Stimulated activated CD4-positive, alpha-beta T cell treated with anti-CD3 and anti-CD28 coated beads, Interleukin-1b, Interleukin-23, amount 100 ng/mL, for 1 hour (primary cell): ENCODE measurements at places on chromosomes 5 and 9.
A peak's percentile ranks its signal among the peaks of the same experiment; 100 is the strongest.

DNA sequence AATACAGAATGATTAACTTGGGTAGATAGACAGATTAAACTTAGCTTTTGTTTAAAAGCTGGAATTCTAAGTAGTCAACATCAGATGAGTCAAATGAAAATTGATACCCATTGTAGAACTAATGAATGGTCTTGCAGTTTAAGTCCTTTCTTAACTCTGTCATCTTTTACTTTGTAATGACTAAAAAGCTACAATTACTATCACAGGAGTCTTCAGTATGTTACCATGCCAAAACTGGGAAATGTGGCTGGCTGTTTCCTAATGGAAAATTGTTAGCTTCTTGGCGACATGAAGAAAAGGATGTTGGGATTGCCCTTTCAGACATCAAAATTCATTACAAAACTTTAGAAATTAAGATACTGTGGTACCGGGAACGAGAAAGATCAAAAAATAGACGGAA, 20.2 kb upstream of the ANXA1 start:
- DNase-seq: no peak

- no peak for DNase-seq
Measured at GRCh38 chr9:74557571-74557970, 60.4 kb downstream of the RORB start.

DNA sequence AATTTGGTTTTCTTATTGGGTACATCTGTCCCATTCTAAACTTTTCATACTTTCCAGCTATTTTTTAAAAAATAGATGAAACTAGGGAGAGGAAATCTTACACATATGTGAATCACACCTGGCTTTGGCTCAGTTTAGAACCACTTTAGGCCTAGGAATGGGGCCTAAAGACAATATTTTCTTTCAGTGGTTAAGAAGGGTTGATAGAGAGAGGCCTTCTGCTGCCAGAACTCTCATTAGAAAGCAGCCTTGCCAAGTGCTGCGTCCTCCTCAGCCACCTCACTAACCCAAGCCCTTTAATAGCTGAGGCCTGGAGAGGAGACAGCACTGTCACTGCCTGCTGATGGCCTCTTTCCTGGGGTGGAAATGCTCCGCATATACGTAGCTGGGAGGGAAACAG, 167.5 kb downstream of the SAXO1 start:
- DNase-seq: no peak

DNA sequence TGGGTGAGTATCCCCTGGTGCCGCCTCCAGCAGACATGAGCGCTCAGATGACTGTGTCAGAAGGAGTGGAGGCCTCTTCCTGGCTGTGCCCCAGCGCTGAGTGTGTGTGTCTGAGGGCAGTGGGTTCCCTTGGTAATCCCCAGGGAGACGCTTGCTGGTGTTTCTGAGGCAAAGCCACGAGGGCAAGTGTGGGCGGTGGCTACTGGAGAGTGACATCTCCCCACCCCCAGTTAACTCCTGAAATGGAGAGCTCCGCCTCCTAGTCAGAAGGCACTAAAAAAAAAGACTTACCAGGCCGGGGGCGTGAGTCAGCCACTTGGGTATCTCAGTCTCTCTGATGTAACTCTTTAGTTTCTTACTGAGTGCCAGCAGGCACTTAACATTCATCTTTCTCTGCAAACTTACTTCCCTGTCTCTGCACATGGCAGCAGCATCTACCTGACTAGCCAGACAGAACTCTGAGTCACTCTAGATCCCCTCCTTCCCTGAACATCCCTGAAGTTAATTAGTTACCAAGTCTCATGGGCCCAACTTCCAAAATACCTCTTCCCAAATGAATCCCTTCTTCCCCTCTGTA, 19.3 kb downstream of the ORM2 start:
- DNase-seq: peak; percentile 19

DNA sequence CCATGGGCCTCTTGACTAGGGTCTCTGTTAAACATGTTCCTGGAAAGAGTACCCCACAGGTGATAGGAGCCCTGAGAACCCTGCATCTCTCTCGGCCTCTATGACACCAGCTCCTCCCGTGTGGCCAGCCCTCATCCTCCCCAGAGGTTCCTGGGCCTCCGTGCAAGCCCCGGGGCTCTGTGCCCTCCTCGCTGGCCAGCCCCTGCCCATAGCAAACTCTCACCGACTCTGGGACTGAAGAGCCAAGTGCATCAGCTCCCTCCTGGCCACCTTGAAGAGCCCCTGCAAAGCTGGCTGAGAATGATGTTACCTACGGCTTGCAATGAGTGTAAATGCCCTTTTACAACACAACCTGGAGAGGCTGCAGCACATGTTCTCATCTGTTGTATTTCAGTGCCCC, 224.4 kb downstream of the ROR2 start:
- DNase-seq: no peak

DNA sequence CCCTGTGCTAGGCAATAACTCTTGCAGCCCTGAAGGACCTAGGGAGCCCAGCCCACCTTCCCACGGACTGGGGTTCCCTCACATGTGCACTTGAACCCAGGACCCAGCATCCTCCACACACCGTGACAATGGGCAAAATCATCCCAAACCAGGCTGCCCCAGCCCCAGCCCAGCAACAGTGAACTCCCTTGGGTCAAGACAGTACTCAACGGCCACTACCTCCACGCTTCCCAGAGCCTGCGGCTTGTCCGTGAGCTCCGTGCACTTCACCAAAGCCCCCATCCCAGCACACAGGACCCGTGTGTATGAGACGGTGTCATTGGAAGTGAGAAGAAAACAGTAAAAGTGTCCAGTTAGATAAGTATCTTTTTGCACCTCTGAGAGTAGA, 55.8 kb downstream of the IPPK start:
- no peak for DNase-seq

DNA sequence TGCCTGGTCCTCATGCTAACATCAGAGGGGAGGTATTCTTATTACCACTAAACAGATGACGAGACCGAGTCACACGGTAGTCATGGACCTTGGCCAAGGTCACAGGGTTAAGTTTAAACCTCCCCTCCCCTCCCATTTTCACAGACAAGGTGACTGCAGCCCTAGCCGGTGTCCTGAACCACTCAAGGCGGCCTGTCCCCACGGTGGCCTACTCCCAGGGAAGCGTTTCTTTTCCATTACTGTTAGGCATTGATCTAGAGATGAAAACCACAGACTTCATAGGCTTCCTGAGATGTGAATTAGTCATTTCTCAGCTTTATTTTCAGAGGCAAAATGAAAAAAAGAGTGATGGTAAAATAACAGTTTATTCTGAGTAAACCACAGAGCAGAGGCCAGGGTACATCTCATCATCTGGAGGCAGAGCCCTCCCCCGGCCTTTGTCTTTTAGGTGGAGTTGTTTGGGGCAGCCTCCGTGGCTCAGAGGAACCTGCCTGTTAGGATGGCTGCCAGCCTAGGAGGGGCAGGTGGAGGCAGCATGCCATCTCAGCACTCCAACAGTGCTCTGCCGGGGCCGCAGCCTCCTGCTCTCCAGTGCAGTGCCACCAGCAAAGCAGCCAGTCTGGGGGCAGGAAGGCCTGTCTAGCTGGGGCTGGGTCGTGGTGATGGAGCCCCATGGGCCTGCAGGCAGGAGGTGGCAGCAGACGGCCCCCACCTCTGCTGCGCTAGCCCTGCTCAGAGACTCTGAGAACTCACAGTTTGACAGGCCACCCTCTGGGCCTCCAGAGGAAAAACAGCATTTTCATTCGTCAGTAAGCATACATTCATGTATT, 71.2 kb downstream of the RAPGEF1 start:
- no peak for DNase-seq

DNA sequence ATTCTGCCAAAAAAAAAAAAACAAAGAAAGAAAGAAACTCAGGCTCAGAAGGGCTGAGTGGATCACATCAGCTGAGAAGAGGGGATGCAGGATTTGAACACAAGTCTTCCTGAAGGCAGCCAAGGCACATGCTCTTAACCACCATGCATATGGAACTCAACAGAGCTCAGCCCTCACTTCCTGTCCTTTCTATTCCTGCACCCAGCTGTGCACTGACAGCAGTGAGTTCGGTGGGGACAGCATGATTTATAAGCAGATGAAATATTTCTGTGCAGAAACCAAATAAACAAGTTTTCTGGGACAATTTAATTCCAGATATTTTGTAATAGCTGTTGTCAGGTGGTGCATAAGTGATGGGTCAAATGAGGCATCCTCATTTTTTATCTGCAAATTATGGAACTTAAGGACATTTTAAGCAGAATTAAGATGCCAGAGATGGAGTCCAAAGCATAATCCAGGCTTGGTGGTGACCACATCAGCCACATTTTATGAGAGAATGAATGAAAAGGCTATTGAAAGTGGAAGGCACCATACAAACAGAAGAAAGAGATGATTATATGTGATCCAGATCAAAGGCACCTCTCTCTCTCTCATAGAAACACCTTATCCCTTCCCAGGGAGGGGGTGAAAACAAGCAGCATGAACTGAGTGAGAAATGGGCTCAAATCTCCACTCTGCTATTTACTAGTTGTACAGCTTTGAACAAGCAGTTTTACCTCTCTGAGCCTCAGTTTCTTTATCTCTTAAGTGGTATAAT, 303.6 kb upstream of the MSX2 start:
- no peak for DNase-seq

- no peak for DNase-seq
Measured at GRCh38 chr9:129287619-129288305, 109.7 kb upstream of the IER5L start.

DNA sequence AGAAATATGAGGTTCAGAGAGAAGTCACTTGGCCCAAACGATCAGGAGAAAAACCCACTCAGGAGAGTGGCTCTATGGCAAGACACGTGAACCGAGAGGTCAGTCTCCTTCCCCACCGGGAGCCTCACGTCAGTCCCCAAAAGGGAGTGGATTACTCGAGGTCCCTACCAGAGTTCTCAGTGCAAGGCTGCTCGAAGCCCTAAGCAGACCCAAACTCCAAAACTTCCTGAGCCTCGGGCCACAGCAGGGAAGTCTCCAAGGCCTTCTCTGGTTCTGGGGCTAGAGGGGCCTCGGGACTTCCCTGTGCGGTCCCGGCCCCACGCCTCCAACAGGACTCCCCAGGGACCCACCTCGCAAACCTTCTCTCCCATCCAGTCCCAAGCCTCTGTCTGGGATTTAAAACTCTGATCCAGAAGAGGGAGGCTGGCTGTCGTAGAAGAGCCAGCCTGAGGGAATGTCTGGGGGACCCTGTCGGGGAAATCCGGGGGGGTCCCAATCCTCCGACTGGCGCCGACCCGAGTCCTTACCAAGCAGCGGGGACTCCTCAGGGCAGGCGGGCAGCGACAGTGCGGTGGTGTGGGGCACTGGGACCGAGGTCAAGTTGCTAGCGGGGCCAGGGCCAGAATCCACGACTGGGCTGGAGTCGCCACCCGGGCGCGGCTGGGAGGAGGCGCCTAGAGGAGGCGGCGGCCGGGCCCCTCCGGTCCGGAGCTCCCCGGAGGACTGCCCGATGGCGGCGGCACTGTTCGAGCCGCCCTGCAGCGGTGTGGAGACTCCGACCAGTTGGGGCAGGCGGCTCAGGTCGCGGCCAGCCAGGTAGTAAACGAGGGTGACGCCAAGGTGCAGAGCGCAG, 679 bp downstream of the B4GALT1 start:
- DNase-seq: no peak

GRCh38 chr9:21965401-21965951, 28.7 kb downstream of the CDKN2A start:
- no peak for DNase-seq

DNA sequence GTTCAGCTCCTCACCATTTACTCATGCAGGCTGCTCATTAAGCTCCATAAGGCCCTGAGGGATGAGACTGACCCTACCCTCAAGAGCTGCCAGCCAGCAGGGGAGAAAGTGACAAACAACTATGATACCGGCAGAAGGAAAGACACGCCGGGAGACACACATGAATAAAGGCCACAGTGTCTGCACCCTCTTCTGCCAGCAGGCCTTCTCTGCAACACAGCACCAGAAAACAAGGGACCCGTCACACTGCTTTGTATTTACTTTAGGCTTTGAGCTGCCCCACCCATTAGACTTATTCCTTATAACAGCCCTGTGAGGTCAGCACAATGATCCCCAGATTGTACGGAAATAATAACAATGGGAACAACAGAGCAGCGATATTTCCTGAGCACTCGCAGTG, 7.2 kb downstream of the GABBR2 start:
- DNase-seq: no peak

- DNase-seq: no peak
Measured at GRCh38 chr5:135966165-135966564, 11.4 kb upstream of the LECT2 start.

GRCh38 chr9:109062543-109062942, 49.2 kb upstream of the CTNNAL1 start:
- DNase-seq: no peak

DNA sequence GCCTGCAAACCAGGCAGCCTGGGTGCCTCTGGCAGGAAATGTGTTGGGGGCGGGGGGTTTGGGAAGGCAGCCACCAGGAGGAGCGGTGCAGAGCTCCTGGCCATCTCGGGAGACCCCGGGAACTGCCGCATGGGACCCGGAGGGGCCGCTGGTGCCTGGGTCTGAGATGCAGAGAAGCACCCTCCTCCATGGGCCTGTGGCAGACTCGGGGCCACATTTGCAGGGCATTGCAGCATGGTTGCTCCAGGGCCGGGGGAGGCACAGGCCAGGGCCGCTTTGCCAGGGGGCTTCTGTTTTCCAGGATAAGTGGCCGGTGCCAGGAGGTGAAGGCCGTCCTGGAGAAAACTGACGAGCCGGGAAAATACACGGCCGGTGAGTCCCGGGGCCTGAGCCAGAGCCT, 1.7 kb downstream of the LCN1 start:
- DNase-seq: no peak

DNA sequence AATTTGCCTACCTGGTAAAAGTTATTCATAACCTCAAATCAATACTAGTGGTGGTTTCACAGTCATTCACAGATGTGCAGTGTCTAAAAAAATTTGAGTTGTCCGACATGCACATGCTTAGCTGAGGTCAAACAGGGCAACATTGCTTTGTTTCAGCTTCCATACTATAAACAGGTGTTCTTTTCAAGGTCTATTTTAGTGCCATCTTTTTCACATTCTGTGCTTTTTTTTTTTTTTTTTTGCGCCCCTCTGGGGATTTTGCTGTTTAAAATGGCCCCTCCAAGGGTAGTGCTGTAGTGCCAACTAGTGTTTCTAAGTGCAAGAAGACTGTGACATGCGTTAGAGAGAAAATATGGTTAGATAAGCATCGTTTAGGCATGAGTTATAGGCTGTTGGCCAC, 14.5 kb downstream of the PHAX start:
- DNase-seq: no peak

GRCh38 chr5:9661316-9662015, 31.3 kb upstream of the TAS2R1 start:
- no peak for DNase-seq

GRCh38 chr5:59506285-59506877, 387.1 kb downstream of the PDE4D start:
- no peak for DNase-seq

DNA sequence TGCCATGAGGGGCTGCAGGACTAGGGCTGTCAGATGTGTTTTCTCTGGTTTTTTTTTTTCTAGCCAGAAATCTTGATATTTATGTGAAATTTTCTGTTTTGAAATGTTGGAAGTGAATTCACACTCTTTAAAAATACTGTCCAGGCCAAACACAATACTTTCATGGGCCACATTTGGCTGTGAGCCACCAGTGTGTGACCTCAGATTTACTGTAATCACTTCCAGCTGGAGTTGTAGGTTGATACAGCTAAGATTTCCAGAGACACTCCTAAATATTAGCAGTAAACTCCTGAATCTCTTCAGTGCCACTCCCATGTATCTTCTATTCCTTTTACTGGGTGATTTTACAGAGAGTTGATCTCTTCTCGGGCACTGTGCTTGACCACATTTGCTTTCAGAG, 92.2 kb upstream of the CKMT2 start:
- no peak for DNase-seq

- DNase-seq: peak; percentile 99
Measured at GRCh38 chr9:79571309-79572031, at the start of gene TLE4. TLE4 (plus strand) TSS chr9:79571965; CDS start chr9:79572791, 826 bp downstream.

GRCh38 chr9:132090771-132091170, 11.1 kb upstream of the MED27 start:
- DNase-seq: no peak

GRCh38 chr5:10704949-10705621, 55.9 kb downstream of the DAP start:
- no peak for DNase-seq
